Stimulated activated CD4-positive, alpha-beta T cell treated with anti-CD3 and anti-CD28 coated beads, Interleukin-1b, Interleukin-23, amount 100 ng/mL, for 1 hour (primary cell): ENCODE measurements at places on chromosomes 3 and 15.

- no peak for DNase-seq
Observed at GRCh38 chr15:33742306-33742705, 226.0 kb upstream of the CHRM5 start.

DNA sequence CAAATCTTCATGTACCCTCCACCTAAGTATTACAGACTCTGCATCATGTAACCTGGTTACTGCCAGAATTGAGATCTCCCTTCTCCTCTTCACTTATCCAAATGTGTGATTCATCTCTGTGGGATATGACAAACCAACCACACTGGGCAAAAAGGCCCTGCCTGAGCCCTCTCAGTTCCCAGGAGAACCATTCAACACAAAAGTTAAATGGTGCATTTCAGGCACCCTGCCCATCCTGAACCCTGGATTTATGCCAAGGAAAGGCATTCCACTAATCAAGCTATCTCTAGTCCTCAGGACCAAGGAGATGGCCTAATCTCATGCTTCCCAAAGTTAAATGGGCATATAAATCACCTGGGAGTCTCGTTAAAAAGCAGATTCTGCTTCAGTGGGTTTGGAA is 108.5 kb downstream of the TNIK start:
- no peak for DNase-seq

DNA sequence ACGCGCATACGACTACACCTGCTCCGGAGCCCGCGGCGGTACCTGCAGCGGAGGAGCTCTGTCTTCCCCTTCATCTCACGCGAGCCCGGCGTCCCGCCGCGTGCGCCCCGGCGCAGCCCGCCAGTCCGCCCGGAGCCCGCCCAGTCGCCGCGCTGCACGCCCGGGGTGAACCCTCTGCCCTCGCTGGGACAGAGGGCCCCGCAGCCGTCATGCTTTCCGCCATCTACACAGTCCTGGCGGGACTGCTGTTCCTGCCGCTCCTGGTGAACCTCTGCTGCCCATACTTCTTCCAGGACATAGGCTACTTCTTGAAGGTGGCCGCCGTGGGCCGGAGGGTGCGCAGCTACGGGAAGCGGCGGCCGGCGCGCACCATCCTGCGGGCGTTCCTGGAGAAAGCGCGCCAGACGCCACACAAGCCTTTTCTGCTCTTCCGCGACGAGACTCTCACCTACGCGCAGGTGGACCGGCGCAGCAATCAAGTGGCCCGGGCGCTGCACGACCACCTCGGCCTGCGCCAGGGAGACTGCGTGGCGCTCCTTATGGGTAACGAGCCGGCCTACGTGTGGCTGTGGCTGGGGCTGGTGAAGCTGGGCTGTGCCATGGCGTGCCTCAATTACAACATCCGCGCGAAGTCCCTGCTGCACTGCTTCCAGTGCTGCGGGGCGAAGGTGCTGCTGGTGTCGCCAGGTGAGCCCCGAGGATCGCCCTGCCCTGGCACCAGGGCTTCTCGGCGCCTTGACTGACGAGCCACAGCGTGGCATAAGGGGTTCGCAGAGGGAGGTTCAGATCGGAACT is 420 bp downstream of the SLC27A2 start:
- no peak for DNase-seq

DNA sequence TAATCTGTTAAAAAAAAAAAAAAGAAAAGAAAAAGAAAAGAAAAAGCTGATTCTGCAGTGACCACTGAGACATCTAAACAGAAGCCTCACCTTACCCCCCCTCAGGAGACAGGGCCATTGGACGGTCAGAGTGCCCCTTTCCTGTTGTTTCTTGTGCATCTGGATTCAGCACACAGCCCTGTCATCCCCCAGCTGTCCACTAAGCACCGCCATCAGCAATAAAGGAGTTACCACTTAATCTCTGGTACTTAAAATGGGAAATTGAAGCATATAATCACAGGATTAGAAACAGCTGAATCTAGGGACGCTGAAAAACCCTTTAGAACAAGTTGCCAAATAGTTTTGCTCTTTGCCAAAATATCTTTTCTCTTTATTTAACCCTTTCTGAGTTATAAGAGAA is 62.5 kb downstream of the TRIM69 start:
- DNase-seq = no peak

- DNase-seq = no peak
Observed at GRCh38 chr3:97575742-97576141, 188.8 kb upstream of the ARL6 start.

GRCh38 chr3:154794391-154794790 is 285.7 kb upstream of the MME start:
- DNase-seq = no peak

DNA sequence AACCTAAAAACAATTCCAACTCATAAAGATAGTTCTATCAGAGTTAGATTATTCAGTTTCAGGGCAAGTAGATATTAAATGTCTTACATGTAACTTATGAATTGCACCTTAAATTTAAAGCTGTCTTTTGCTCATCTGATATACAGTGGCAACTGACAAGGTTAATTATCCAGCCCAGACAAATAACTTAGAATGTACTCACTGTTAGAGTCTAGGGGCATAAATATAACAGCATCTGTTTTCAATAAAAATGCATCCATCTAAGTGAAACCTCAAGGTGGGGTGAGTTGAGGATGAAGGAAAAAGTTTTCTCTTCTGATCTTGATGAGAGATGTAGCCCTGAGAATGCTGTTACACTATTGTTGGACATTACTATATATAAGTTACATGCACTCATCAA is 112.6 kb downstream of the FBN1 start:
- DNase-seq = no peak

DNA sequence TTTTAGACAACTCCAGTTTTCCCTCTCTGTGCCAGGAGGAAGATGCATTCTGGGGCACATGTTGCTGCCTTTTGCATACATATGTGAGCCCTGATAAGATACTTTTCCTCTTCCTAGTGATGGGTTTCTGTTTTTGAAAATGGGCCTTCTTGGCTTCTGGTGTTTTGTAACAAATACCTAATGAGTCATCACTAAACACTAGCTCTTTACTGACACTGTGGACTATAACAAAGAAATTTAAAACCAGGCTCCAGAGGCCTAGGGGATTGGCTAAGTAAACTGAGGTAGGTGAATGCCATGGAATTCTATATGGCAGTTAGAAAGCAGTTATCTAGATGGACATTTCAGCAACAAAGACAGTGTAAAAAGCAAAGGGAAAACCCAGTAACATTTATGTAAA is 93.4 kb upstream of the NR2E3 start:
- no peak for DNase-seq

DNA sequence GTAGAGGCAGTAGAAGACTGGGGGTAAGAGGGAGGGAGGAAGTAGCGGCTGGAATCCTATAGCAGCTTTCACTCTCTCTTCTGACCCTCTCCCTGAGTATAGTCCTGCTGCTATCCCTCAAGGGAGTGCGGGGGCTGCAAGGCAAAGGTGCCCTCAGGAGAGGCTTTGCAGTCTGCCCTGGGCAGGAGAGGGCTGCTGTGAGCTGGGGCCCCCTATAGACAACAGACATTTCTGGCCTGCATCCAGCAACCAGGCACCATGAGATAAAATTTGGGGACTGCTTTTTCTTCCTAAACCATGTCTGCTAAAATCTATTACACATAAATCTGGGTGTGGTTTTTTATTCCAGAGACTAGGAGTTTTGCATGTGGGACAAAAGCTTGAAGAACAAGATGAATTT is 48.0 kb downstream of the SACM1L start:
- DNase-seq = no peak
